Fibroblast of skin of left quadriceps (primary cell): ENCODE measurements at places on chromosomes 2 and 18.
A peak's percentile ranks its signal among the peaks of the same experiment; 100 is the strongest.

DNA sequence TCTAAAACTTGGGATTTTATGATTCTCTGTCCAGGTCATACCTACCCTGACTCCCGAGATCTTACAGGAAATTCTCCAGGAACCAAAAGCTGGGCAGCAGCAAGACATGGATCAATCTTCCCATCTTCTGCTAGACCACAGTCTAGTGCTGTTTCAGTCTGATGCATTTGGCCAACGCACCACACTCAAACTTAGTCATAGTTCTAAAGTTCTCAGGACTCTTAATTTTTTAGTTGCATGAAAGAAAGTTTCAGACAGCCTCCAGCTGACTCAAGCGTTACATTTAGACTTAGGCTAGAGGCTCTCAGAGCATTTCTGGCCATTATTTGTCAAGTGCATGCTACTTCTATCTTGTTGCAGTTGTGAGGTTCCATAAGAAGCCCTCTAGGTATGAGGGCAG, 230.1 kb upstream of the CCDC150 start:
- DNase-seq = no peak

DNA sequence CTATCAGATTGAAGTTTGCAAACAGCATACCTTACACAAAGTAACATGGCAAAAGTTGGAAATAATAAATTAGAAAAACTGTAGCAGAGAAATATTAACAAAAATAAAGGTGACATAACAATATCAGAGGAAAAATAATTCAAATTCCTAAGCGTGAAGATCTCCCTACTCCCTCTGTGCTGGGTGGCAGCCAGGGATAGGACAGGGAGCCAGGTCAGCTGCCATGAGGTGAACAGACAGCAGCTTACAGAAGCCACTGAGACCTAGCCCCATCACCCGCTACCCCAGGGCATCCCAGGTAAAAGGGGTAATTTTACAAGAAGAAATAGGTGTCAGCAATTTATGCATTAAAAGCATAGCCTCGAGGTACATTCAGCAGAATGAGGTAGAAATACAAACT, 423.8 kb upstream of the HS6ST1 start:
- DNase-seq = no peak

DNA sequence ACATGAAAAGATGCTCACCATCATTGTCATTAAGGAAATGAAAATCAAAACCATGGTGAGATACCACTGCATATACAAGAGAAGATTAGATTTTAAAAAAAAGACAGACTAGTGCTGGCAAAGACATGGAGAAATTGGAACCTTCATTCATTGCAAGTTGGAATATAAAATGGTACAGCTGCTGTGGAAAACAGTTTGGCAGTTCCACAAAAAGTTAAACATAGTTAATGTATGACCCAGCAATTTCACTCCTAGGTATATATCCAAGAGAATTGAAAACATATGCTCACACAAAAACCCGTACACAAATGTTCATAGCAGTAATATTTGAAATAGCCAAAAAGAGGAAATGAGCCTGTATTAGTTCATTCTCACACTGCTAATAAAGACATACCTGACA, 33.7 kb upstream of the MBOAT2 start:
- peak; percentile 52 for DNase-seq

DNA sequence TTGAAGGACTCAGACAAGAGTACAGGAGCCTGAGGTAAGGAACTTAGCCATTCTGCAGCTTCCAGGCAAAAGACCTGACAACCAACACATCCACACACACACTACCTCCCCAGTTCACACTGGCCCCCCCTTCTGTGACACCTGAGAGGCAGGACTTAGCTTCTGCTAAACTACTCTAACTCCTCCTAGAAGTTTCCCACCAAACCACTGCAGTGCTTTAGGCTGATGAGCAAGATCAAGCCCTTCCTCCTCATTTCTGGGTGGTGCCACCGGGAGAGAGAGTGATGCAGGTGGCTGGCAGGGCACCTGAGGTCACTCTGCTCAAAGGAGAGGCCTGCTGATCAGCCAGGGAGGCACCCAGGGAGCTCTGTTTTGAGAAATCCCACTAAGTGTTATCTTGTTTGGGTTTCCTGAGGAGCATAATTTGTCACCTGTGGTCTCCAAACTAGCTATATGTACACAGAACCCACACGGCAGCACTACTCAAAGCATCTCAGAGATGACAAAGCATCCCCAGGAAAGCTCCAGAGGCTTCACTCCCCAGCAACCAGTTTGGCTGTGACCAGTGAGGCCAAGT, 188.4 kb downstream of the MYO5B start:
- DNase-seq = no peak

GRCh38 chr2:42859791-42860190, 67.4 kb upstream of the HAAO start:
- no peak for DNase-seq

DNA sequence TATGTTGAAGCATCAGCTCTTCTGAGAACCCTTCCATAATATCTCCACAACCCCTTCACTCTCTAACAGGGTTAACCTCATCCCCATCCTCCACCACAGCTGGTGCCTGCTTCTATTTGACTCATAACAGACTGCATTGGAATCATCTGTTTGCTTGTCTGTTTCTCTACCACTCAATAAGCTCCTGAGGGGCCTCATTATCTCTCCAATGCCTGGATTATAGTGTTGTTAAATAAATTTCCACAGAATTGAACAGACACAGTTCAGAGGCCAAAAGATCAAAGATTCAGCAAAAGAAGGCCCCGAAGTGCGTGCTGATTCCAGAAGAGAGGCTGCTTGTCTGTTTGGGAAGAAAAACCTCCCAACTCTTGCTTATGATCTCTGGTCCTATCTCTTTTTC, 33.7 kb upstream of the FAM98A start:
- no peak for DNase-seq
